ENCODE measurements at places on chromosomes 1 and 21.

DNA sequence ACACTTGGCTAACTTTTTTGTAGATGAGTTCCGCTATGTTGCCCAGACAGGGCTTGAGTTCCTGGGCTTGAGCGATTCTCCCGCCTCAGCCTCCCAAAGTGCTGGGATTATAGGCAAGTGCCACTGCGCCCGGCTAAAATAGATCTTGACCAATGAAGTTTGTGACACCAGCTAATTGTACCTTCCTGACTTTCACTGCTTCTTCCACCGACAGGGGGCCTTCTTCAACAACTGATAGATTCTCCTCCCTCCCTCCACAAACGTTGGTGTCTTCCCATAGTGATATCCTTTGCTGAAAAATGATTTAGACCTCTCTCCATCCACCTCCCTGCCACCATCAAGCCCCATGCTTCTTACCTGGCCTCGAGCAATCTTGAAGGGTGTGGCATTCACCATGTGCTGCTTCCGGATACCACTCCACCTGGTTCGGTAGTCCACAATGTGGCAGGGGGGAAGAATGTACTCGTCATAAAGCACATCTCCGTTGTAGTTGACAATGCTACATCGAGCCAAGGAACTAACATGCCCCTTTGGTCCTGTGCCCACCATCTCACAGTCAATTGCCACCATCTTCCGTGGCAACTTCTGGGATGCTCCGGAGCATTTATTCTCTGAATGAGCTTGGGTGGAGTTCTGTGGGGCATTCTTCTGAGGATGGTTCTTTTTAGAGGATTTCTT lies 1.6 kb upstream of the METTL25B start:
- DNase-seq = peak; percentile 72

DNA sequence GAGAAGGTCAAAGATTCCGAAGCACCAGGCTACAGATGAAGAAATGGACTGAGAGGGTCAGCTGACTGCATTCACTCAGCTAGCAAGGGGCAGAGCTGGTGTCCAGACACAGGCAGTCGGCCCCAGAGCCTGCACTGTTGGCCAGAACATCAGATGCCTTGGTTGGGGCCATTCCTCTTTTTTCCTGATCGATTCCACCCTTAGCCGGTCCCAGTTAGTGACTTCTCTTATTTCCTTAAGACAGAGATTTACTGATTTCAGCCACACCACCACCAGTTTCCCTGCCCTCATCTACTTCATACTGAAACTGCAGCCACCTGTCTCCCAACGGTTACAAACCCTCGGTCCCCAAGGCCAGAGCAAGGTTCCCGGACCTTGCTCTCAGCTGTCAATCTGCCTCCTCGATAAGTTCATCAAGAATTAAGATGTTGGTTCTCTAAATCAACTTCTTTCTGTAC lies 11.5 kb downstream of the CD58 start:
- no peak for DNase-seq

DNA sequence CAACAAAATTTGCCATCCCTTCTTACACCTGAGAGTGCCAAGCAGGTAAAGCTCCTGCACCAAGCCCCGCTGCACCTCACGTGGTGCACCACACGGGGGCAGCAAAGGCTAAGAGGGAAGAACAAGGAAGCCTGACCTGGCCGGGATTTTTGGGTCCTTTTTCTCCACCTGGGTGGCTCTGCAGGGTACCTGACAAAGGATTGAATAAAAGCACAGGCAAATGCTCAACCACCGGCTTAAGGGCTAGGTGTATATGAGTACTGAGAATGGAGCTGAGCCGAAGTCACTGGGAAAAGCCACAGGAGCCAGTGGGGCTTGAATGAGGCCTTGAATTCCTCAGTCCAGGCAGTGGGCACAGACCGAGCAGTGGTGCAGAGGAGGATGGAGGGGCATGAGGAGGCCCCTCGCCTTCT lies 36.4 kb downstream of the ZNF697 start:
- DNase-seq = peak; percentile 59

- no peak for DNase-seq
These were observed 53.4 kb upstream of the COX20 start for GRCh38 chr1:244782056-244782455.

DNA sequence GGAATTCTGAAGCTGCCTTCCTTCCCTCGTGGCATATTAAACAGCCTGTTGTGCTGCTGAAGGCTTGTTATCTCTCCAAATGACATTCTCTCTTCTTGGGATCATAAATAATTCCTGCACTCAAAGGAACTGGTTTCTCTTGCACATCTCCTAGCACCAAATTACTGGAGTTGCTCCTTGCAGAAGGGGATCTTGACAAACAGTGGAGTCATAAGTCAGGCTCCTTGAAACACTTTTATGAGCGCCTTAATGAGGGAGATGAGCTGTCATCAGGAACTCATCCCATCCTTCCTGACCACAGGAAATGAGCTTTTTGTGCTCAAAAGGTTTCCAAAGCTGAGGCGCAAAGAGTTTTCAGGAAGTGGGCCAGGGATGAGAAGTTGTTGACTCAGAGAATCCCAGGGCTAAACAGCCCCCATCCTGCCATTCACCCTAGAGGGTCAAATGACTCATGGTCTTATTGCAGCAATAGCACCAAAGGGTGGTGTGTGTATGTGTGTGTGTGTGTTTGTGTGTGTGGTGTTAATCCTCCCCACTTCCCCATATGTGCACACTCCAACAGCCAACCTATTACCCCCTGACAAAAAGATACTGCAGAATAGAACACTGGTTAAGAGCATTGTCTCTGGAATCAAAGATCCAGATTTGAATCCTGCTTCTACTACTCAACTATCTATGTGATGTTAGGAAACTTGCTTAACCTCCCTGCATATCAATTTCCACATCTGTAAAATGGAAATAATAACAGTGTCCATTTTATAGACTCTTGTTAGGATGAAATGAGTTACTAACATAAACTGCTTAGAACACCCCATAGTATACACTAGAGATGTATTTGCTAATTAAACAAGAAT lies 2.8 kb upstream of the PHC2 start:
- DNase-seq = no peak

- no peak for DNase-seq
These were observed 42.1 kb downstream of the DMRTB1 start for GRCh38 chr1:53501065-53502005.

- no peak for DNase-seq
These were observed 15.6 kb downstream of the UTP11 start for GRCh38 chr1:38028105-38028591.

DNA sequence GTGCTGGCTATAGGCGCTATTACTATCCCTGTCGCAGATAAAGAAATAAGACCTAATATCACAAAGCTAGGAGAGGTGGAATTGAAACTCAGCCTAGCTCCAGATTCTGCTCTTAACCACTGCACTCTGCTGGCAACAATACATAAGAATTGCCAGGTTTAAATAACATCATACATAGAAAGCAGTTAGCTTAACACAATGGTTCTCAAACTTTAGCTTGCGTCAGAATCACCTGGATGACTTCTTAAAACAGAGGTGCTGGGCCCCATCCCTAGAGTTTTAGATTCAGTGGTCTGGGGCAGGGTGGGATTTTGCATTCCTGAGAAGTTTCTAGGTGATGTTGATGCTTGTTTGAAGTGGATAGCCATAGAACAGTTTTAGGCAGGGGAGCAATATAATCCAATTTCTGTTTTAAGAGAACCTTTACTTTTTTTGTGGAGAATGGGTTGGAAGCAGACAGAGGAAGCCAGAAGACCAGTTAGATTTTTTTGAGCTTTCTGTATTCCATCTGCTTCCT lies 1.1 kb upstream of the POMGNT1 start:
- DNase-seq = no peak

GRCh38 chr1:96475903-96476302 lies 245.7 kb upstream of the PTBP2 start:
- DNase-seq = no peak

GRCh38 chr1:30830537-30830936 lies 73.0 kb upstream of the LAPTM5 start:
- no peak for DNase-seq

- DNase-seq = no peak
These were observed 193.4 kb upstream of the PKN2 start for GRCh38 chr1:88490676-88491075.

Data from HuH-7.5 (cell line).